ENCODE measurements at places on chromosomes 4 and X.

- no peak for DNase-seq
Measured at GRCh38 chrX:114635986-114636385, 52.1 kb downstream of the HTR2C start.

DNA sequence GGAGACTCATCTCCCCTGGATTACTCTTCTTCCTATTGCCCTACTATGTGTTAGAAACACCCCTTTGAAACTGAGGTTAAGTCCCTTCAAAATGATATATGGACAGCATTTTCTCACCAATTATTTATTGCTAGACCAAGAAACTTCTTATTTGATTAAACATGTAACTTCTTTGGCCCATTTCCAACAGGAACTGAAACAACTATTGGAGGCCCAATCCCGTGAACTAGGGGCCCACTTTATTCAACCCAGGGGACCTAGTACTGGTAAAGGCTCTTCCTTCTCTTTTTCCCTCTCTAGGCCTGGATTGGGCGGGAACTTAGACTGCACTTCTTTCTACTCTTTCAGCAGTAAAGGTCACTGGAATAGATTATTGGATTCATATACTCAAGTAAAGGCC lies 16.7 kb upstream of the COL25A1 start:
- no peak for DNase-seq

DNA sequence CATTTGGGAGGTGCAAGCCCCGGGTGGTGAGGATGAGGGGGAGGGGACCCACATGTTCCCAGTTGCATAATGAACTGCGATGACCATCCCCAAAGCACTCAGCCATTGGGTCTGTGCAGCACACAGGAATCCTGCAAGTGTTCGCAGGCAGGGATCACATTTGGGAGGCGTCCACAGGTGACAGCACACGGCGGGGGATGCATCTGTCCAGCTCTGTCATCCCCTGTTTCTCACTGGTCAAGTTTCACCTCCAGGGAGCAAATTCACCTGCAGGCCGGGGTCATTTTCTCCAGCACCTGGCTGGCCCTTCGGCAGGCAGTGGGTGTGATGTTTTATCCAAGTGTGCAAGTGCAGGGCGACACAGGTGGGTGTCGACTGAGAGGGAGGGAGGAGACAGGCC lies 33.3 kb upstream of the SORCS2 start:
- peak; percentile 28 for DNase-seq

DNA sequence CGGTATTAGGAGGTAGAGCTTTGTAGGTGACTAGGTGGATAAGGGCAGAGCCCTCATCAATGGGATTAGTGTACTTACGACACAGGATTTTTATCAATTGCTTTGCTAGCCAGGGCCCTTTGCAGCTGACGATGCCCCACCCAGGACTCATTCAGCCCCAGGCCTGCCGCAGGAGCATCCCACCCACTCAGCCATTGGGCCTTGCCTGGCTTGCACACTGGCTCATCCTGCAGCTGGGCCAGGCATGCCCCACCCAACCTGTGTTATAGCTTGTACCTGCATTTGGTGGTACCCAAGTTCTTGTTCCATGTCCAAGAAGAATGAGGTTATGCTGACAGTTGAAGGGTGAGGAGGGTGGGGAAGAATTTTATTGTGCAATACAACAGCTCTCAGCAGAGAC lies 317.5 kb downstream of the PPARGC1A start:
- no peak for DNase-seq

DNA sequence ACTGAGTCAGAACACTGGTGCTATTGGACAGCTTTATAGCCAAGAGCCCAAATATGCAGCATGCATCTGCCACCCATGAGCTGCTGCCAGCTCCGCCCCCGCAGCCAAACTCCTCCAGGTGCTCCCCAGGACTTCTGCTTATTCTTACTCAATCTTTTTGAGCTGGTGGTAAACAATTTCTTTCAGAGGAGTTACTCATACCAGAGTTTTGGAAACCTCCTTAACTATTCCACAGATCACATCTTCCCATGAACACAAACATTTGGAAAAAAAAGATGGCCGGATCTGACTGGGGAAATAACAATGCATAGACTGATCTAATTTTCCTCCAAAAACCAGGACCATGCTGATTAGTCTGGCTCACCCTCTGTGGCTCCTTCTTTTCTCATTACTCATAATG lies 399.9 kb downstream of the GPM6A start:
- DNase-seq, result no peak

GRCh38 chrX:78321809-78322208 lies 5.6 kb downstream of the CYSLTR1 start:
- no peak for DNase-seq

- DNase-seq, result no peak
Measured at GRCh38 chrX:42269186-42269585, 345.8 kb upstream of the CASK start.

GRCh38 chrX:118536687-118537461 lies 41.3 kb downstream of the DOCK11 start:
- peak; percentile 58 for DNase-seq

DNA sequence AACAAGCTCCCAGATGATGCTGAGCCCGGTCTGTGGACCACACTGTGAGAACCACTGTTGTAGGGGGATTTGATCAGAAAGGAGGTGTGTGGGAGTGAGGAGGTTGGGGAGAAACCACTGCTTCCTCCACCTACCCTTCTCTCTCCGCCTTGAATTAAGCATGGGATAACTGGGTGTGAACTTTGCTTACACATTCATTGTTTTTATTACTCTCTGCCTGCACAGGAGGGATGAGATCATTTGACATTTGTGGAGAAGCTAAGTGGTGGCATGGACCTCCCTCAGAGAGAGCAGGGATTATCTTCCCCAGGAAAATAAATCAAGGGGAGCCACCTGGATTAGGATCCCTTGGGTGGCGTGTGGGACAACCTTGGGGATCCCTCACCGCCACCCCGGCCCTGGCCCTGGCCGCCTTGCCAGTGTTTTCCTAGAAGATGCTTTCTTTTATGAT lies 212.1 kb upstream of the ATP6AP2 start:
- DNase-seq, result no peak

DNA sequence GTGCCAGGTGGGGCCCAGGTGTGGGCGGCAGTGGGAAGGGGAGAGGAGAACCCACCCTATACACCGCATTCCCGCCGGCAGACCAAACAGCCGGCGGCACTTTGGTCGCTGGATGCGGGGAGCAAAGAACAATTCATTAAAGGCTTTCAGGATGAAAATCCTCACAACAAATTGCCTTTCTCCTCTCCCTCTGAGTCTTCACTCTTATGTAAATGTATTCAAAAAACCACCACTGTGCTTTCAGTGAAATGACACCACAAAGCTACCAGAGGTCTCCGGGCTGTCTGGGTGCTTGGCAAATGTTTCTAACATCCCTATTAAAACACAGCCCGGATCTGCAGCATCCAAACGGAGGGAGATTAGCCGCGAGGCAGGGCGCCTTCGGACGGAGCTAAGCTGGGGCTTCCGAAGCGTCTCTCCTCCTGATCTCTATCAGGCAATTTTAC lies 171.8 kb upstream of the TBL1X start:
- no peak for DNase-seq

- no peak for DNase-seq
Measured at GRCh38 chrX:40632199-40632598, 9.0 kb downstream of the MPC1L start.

- no peak for DNase-seq
Measured at GRCh38 chrX:103066606-103067005, 2.6 kb upstream of the BEX1 start.

GRCh38 chr4:183832776-183833450 lies 72.2 kb upstream of the STOX2 start:
- no peak for DNase-seq

DNA sequence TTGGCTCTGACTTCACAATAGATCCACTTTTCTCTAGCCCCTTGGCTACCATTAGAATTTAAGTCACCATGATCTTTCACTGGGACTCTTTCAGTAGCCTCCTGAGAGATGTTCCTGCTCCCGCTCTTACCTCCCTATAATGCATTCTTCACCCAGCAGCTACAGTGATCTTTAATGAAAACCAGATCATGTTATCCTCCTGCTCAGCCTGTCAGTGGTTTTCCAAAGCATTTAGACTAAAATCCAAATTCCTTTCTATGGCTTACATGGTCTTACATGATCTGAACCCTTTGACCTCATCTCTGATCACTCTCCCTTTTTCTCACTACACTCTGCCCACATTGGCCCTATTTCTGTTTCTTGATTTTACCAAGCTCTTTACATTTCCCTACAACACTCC lies 18.3 kb upstream of the RPS6KA3 start:
- DNase-seq, result no peak

DNA sequence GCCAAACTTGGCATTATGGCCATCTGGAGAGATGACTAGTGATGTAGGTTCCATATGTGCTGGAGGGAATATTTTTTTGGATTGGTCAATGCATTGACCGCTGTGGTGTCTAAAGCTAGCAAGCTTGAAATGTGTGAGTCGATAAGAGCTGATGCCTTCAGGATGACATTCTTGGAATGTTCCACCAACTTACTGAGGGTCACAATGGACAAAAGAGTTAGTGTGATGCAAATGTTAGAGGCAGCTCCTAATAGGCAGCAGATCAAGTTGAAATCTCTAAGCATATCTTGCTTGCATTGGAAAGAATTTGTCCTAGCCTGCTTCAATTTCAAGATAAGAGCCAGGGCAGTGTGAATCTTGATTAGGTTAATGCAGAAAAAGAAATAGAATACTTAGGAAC lies 210.4 kb upstream of the AFF2 start:
- no peak for DNase-seq

DNA sequence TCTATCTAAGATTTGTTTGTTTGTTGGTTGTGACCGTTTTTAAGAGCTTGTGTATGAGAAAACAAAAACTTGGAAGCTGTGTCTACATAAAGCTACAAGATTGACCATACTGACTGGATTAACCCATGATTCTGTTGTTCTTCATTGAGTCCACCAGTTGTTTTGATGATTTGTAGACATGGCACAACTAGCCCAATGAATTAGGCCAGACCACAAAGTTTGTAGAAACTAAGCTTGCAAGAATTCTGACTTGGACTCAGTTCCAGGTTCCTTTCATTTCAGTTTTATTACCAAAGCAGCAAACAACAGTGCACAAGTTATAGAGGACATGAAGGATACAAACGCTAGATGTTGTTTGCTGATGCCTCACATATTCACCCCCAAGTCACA lies 119.3 kb downstream of the RASGEF1B start:
- no peak for DNase-seq

DNA sequence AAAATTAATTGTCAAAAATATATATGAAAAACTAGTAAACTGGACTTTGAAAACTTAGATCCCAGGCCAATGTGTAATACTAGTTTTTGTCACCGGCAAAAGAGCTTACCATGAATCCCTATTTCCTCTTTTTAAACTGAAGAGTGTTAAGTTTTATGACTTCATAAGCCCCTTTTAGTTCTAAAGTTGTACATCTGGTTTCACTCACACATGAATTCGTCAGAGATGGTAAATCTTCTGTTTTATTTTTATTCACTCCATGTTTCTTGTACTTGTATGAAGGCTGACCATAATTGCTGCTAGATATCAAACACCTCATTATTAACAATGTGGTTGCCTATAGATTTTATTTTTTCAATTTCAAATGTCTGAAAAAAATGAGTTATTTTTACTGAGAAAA lies 827.9 kb downstream of the PCDH7 start:
- DNase-seq, result no peak

DNA sequence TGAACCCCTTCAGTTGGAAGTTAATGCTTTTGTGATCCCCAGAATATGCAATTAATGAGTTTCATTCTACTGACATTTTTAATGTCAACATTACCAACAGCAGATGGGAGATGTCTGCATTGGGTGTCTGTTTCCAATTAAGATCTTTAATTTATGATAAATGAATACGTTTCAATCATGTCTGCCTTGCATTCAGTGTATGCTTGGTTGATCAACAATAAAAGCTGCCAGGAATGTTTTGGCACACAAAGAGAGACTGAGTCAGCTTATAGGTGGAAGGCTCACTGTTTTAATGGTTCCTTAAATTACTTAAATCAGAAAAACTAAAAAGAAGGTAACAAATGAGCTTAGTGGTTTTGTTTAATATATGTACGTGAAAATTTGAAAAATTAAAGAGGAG lies 359.9 kb upstream of the CNKSR2 start:
- DNase-seq, result no peak

DNA sequence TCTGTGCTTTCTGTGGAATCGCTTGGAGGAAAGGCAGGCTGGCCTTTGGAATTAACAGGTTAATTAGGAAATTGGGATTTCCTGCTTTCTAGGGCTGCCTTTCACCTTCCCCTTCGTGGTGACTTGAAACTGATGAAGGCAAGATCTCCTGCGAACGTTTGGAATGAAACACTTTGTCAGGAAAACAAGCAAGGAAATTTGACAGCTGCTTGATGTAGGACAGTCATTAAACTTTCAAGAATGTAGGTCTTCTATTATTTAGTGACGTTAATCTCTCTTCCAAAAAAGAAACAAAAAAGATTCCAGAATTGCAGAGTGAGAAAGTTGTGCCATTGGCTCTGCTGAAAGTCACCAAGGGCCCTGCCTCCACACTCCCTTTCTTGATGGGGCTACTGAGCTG lies 155.7 kb upstream of the SCML1 start:
- no peak for DNase-seq

GRCh38 chrX:153681175-153681574 lies 6.6 kb upstream of the SLC6A8 start:
- no peak for DNase-seq

DNA sequence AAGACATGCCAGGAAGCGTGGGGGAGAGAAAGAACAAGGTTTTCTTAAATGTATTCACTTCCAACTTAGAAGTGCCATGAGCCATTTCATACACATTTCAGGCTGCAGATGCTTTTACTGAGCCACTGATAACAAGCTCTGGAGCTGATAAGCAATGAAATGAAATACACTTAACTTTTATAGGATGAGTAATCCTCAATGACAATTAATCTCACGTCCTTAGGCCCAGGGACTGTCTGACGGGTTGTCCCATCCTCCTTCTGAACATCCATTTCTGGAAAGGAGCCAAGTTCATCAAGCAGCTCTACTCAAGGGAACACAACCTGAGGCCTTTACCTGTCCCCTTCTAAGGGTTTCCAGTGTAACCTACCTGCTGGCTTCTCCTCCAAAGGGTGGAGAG lies 121.2 kb downstream of the PARM1 start:
- no peak for DNase-seq

GRCh38 chr4:78691971-78692821 lies 84.0 kb upstream of the BMP2K start:
- peak; percentile 70 for DNase-seq

- no peak for DNase-seq
Measured at GRCh38 chr4:21447301-21448054, 501.1 kb downstream of the KCNIP4 start.

GRCh38 chrX:116824785-116825184 lies 362.0 kb upstream of the CT83 start:
- DNase-seq, result no peak

GRCh38 chr4:174613979-174614378 lies 91.7 kb upstream of the HPGD start:
- no peak for DNase-seq

DNA sequence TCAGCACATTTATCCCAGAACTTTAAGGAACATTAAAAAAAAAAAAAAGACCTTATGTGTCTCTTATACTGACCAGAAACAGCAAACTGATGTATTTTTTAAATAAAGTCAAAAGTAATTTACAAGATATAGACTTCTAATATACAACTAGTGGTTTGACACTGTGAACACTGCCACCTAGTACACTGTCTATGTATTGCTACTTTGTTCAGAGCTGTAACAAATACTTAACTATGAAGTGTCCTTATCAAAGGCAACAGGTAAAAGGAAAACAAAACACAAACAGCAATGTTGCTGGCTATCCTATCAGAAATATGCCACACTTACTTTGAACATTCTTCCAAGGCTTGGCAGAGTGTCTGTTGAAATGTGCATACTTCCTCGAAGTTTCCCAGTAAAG lies 60.4 kb downstream of the CD40LG start:
- DNase-seq, result no peak
